Activated T-helper 1 cell treated with Interleukin-2 at 50 U/mL for 16 hours (primary cell): ENCODE measurements at places on chromosomes 5 and 9.

GRCh38 chr9:114314256-114314867 lies 8.5 kb upstream of the ORM1 start:
- DNase-seq, result no peak

DNA sequence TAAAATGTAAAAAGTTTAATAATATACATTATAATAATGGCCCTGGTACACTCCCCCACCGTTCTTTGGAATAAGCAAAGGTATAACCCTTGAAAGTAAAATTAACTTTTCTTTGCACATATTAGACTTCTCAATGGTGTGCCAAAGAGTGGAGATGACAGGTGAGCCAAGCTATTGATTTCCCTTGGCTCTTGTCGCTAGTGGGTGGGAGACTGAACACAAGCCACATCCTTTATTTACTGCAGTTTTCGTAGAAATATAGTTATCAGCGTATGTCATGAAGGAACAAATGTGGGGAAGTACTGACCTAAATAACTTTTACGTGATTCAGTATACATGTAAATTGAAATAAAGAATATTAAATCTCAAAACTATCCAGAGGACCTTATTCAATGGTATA lies 549.3 kb downstream of the RAB3C start:
- DNase-seq, result no peak

DNA sequence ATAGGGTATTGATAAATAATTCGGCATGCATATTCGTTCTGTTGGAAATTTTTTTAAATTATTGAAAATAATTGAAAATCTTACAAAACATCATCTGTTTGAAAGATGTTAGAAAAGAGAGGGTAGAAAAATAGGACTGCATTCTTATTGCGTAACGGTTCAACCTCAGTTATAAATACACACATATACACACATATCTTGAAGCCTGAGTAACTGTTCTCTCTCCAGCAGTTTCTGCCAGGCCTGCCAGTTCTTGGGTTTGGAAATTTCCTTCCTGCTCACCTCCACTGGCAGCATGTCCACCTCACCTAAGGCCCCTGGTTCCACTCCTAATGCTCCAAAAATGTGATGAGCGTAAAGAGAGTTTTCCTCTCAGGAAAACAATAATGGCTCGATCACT lies 9.1 kb downstream of the SPATA31E1 start:
- no peak for DNase-seq

GRCh38 chr5:148831590-148832565 lies 5.5 kb downstream of the ADRB2 start:
- DNase-seq, result no peak

DNA sequence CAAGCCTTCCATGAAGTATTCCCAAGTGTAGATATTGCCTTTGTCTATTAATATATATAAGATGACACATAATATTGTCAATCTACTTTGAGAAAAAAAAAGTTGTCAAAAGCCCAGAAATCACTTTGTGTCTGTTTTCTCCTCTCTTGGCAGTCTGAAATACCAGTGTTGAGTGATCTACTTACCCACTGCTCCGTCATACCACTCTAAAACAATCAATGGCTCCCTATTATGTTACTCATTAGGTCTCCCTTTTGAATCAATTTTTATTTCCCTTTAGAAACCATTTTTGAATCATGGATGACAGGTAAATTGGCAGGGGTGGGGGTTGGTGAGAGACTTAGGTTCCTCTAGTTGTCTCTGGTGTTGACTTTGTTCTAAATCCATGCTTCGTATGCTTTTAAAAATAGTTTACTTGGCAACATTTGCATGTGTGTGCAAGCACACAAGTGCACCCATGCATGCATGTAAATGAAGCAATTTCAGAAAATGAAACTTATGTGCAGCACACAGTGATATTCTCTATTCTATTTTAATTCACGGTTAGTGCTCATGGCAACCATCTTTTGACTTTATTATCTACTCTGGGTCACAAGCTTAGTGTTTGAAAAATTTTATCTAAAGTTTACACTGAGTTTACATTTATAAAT lies 378.9 kb downstream of the RAB3C start:
- no peak for DNase-seq

DNA sequence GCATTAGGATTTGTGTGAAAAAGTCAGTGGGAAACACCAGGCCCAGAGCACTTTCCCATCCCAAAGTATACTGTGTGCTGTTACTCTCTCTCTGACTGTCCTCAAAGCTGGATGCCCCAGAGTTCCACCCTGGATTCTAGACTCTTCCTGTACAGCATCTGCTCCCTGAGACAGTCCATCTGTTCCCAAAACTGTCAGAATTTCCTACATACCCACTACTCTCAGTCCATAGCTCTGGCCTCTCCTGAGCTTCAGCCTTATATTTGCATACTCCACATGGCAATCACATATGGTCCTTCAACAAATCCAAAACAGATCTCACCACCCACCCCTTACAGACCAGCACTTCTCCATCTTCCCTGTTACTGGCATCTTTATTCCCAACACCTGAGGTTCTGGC lies 9.5 kb downstream of the ELP1 start:
- no peak for DNase-seq

- no peak for DNase-seq
Measured at GRCh38 chr5:28046596-28046995, 1008.2 kb upstream of the CDH9 start.

GRCh38 chr5:128736553-128736952 lies 198.5 kb upstream of the FBN2 start:
- no peak for DNase-seq

DNA sequence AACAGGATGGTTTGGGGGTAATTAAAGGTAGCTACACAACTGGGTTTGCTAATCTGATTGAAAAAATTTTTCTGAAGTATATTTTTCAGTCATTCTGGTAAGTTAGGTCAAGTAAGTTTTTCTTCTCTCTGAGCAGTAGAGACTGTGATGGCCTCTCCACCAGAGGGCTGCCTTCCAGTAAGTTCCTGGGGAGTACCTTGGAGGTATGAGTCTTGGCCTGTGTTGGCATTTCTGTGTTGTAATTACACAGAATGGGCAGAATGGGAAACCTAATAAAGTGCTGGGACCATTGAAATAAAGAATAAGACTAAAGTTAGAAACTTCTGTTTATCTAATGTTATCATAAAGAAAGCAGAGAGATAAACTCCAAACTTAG lies 430.8 kb downstream of the ARHGEF28 start:
- DNase-seq, result no peak

DNA sequence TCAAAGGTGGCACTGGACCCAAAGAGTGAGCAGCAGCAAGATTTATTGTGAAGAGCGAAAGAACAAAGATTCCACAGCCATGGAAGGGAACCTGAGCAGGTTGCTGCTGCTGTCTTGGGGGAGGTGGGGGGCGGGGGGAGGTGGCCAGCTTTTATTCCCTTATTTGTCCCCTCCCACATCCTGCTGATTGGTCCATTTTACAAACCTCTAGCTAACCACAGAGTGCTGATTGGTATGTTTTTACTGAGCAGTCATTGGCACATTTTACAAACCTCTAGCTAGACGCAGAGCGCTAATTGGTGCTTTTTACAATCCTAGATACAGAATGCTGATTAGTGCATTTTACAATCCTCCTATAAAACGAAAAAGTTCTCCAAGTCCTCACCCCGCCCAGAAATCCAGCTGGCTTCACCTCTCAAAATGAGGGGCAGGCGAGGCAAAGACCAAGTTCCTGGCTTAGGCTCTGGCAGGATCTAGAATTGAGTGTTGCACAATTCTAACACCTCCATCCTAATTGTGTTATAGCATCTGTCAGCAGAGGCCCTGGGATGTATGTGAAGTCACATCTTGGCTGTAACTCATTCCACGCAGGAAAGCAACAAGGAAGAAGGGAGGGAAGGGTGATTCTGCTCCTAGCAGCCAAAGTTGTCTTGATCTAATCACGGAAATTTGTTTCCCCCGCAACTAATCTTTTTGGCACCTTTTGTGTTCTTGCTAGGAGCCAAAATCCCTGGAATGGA lies 34.3 kb downstream of the ROR2 start:
- DNase-seq, result no peak

DNA sequence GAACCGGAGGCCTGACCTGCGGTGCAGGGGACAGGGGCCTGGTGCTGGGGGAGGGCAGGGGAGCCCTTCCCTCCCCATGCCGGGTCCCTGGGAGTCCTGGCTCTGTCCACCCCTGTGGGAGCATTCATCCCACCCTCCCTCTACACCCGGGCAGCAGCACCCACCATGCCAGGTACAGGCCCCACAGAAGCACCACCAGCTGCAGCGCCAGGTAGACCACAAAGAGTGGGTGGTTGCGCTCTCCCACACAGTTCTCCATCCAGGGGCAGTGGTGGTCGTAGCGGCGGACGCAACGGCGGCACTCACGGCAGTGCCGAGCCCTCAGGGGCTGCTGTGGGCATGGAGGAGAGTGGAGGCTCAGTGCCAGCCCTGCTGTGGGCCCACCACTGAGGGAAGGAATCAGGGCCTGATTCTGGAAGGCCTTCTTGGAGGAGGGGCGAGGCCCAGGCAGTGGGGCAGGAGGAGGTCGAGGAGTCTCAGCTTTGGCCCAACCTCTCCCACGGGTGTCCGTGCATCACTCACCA lies 2.4 kb downstream of the ZDHHC12 start:
- no peak for DNase-seq

- DNase-seq, result no peak
Measured at GRCh38 chr9:98521141-98521540, 187.6 kb downstream of the GABBR2 start.

- no peak for DNase-seq
Measured at GRCh38 chr9:113153599-113153998, 2.8 kb downstream of the SLC31A2 start.

DNA sequence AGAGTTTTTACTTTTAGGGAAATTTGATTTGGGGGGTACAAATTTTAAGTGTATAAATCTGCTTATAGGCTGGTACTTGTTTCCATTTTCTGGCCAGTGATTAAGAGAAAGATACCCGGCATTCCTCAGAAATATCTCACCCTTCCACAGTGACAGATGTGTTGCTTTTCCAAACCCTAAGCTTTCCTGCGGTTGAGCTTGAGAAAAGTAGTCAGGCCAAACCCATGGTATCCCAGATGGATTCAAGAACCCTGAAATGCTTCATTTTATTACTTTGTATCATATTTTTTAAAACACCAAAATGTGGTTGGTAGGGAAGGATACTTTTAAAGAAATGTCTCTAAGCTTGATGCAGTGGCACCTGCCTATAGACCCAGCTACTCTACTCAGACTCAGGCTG lies 23.5 kb downstream of the SPTAN1 start:
- DNase-seq, result no peak

- no peak for DNase-seq
Measured at GRCh38 chr5:1765141-1765879, 34.3 kb downstream of the MRPL36 start.

GRCh38 chr5:76637490-76637889 lies 14.3 kb upstream of the F2RL2 start:
- DNase-seq, result no peak

GRCh38 chr5:173468821-173469251 lies 140.6 kb upstream of the STC2 start:
- no peak for DNase-seq

DNA sequence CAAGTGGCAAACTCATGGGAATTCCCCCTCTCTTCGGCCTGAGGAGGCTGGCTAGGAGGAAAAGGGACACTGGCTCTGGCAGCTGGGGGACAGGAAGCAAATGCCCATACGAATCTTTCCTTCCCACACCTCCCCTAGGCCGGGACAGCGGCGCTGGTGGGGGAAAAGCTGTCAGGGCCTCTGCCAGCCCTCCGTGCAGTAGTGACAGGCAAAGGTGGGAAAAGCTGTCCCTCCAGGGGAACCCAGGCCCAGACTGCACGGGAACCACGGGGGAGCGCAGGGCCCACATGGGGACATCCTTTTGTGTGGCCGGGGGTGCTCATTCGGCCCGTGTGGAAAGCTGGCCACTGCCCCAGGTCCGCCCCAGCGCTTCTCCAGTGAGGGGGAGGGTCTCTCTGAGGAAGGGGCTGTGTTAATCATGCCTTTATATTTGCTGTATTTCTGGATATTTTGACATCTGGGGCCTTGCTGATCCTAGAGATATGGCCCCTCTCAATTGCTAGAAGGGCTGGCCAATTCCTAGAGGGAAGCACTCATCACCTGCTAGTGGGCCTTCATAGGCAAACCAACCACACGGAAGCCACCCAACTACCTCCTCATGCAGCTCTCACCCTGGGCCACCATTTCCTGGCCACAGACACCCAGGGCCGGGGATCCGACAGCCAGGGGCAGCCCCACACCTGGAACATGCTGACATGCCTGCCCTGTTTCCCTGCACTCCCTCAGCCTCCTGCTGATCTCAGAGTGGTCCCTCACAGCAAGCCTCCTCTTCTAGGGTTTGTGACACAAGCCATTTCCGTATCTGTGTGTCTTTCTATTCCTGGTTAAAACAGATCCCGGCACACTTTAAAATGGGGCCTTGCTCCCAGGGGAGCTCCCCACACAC lies 138.8 kb downstream of the ROR2 start:
- no peak for DNase-seq

DNA sequence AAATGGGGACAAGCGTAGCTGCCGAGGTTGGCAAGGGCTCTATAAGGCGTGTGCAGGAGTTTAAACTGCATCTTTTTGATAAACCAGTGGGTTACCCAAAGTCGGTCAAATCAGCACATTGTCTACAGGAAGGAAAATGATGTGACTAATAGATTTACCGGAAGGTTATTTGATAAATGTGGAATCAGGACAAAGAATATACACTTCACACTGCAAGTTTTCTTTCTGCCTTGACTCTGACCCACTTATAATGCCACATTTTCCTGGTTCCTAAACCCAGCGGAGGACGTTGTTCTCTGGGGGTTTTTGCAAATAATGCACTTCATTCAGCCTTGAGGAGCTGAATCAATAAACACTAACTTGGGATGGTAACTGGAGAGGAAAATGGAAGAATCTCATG lies 76.8 kb downstream of the TTLL11 start:
- no peak for DNase-seq

DNA sequence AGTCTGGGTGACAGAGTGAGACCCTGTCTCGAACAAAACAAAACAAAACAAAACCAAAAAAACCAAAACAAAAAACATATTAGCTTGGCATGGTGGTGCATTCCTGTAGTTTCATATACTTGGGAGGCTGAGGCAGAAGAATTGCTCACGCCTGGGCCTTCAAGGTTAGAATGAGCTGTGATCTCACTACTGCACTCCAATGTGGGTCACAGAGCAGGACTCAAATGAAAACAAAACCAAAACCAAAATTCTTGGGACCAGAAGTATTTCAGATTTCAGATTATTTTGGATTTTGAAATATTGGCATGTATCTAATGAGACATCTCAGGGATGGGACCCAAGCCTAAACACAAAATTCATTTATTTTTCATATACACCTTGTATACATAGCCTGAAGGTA lies 80.2 kb downstream of the TMC1 start:
- no peak for DNase-seq

- DNase-seq, result no peak
Measured at GRCh38 chr5:101664071-101664791, 631.9 kb downstream of the SLCO4C1 start.

GRCh38 chr9:36258208-36258995 lies at the start of gene GNE:
Gene GNE, minus strand, starts transcription at chr9:36258448. Its CDS starts 9,093 bp downstream, at chr9:36249355.
- peak; percentile 96 for DNase-seq

DNA sequence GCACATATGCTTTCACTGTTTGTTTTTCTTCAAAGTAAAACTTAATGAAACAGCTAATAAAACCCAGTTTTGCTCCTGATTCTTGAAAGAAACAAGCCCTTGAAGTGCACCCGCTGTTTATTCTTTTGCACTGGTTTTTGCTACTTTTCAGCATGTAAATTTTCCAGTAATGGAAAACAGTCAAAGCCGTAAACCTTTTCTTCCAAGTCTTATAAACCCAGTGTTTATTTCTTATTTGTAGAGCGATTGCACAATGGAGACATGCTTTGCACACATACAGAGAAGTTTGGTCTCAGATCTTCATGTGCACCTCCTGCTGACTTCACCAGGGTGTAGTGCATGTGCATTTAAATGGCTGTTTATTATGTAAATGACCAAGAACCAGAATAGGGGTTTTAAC lies 51.8 kb downstream of the ATG10 start:
- no peak for DNase-seq
